Left kidney (tissue), 8 donors: ENCODE measurements at places on chromosomes 2 and 18.

- DNase-seq: peak; percentile 33
Measured at GRCh38 chr2:56444339-56444738, 260.5 kb downstream of the CCDC85A start.

DNA sequence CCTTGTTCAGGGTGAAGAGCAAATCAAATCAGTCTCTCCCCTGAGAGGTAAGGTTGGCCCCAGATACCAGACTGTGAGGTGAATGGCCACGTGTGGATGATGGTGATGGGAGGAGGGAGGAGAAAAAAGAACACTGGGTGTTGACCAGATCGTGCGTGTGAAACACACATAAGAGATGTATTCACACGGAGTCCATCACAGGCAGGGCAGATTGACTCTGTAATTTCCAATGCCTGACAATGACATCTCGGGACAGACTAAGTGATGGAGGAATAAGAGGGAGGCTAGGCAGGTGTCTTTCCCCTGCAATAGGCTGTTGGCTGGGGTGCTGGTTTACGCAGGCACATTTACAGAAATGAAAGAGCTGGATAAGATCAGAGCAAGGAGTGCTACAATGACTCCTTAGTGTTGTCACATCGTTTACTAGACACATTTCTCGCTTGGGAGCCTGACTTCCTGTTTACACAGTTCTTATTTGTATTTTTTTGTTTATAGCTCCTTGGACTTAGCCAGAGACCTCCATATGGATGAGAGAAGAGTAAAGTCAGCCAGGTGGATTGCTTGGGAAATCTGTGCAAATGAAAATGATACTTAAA lies 43.1 kb downstream of the CPO start:
- DNase-seq: no peak

- no peak for DNase-seq
Measured at GRCh38 chr2:20180676-20181648, 44.0 kb downstream of the SDC1 start.

GRCh38 chr2:140770645-140771044 lies 1360.2 kb downstream of the LRP1B start:
- DNase-seq: no peak

GRCh38 chr2:69969126-69969983 lies 7.9 kb upstream of the ASPRV1 start:
- no peak for DNase-seq

DNA sequence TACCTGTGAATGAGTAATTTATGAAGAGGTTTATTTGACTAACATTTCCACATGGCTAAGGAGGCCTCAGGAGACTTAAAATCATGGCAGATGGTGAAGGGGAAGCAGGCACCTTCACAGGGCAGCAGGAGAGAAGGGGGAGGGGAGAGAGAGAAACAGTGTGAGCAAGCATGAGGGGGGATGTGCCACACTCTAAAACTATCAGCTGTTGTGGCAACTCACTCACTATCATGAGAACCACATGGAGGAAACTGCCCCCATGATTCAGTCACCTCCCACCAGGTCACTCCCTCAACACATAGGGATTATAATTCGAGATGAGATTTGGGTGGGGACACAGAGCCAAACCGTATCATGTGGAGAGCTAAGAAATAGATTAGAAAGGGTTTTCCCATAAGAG lies 309.0 kb downstream of the RDH14 start:
- DNase-seq: no peak

DNA sequence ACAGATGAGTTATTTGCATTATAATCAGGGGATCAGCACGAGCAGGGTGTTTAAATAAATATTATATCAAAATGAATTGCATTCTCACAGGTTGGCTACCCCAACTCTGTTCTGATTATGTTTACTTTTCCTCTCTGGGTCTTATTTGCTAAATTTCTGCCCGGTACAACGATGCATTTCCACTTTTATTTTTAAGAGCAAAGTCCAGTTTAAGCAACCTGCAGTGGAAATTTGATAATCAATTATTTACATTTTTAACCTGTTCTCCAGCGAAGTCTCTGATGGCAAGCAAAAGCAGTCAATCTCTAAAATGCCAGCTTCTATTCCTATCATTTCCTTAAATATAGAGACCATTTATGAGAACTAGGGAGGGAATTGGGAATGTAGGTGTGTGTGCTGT lies 966.6 kb upstream of the SOX11 start:
- DNase-seq: no peak

DNA sequence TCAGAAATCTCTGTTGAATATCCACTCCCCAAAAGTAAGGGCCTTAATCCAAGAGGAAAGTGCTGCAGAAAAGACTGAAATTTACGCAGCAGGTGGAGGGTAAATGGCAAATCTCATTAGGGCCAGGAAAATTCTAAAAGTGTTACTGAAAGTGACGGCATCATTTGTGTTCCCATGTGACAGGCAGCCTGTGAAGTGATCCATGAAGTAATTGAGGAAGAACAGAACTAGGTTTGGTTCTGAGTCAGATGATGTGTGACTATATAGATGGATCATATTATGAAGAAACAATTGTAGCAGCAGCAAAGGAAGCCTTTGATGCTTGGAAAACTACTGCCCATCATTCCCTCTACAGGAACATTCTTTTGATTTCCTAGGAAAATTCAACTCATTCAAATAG lies 401.2 kb downstream of the TGIF1 start:
- DNase-seq: no peak

DNA sequence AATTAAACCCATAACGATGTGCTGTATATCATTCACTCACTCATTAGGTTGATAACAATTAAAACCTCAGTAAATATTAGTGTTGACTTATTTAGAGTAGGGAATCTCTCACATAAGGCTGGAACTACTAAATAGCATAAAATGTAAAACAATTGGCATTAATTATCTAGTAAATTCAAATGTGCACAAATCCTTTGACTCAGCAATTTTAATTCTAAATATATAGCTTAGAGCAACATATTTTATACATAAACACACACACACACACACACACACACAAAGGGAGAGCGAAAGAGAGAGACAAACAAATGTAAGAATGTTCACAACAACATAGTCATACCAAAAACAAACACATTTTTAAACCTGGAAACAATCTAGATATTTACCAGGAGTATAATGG lies 443.1 kb upstream of the KCNH7 start:
- no peak for DNase-seq

DNA sequence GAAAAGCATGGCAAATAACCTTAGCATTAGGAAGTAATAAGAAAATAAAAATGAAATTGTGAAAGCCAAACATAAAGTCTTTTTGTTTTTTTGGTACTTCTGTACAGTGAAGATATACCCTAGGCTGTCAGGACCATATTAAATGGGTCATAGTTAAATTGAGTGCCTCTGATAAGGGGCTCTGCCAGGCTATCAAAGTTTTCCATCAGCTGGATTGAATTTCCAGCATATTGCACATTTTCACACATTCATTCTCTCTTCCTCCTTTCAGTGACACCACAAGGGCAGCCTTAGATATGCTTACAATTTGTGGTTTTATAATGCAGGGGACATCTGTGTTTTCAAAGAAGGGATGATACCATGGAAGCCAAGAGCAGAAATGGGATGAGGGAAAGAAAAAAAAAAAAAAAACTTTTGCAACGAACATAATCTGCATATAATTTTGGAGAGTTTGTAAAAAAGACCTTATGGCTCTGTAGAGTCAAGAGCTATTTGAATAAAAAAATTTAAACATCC lies 109.3 kb upstream of the LYPD1 start:
- no peak for DNase-seq

GRCh38 chr2:19758658-19759057 lies 143.1 kb downstream of the TTC32 start:
- DNase-seq: no peak

DNA sequence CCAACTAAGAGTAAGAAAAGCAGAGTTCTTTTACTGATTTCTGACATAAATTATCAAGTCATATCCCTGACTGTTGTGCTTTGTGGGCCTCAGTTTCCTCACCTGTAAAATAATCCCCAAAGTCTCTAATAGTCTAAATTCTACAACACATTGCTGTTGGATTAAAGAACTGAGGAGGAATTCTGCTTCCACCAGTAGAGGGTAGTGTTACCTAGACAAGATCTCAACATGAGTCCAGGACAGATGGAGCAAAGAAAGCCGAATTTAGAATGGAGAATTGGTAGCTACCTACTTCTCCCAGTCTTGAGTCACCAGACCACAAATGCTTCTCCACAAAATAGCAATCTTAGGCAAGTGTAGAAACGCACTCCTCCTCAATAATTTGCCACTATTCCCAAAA lies 462.5 kb upstream of the FSHR start:
- DNase-seq: peak; percentile 32

DNA sequence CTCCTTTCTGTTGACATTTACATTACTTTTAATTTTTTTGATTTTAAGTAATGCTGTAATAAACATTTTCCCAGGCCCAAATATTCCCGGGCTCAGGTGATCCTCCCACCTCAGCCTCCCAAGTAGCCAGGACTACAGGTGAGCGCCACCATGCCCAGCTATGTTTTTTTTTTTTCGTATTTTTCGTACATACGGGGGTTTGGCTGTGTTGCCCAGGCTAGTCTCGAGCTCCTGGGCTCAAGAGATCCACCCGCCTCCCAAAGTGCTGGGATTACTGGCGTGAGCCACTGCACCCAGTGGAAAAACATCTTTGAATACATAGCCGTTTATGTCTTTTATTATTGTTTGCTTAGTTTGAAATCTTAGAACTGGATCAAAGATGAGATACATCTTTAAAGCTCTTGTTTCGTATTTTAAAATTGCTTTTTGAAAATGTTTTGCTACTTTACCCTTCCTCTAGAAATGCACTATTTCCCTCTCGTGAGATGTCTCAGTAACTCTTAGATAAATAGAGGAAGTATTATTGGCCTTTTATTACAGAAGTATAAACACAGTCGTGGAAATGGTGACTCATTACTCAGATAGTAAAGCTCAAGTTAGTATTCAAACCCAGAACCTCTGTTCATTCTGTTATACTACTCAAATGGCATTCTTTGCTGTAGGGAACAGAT lies 2.4 kb downstream of the SMCHD1 start:
- no peak for DNase-seq

GRCh38 chr18:50428531-50429206 lies 53.8 kb downstream of the SKA1 start:
- DNase-seq: no peak

GRCh38 chr2:68911246-68911645 lies 40.0 kb upstream of the BMP10 start:
- no peak for DNase-seq

GRCh38 chr18:11366410-11366809 lies 217.0 kb upstream of the PIEZO2 start:
- no peak for DNase-seq
